ENCODE measurements at places on chromosomes 2 and 18.

GRCh38 chr18:61582202-61582710 is 249.0 kb downstream of the CDH20 start:
- DNase-seq = no peak

GRCh38 chr2:8371653-8372052 is 310.2 kb upstream of the ID2 start:
- no peak for DNase-seq

- no peak for DNase-seq
Observed at GRCh38 chr2:196086517-196087368, 18.1 kb upstream of the DNAH7 start.

DNA sequence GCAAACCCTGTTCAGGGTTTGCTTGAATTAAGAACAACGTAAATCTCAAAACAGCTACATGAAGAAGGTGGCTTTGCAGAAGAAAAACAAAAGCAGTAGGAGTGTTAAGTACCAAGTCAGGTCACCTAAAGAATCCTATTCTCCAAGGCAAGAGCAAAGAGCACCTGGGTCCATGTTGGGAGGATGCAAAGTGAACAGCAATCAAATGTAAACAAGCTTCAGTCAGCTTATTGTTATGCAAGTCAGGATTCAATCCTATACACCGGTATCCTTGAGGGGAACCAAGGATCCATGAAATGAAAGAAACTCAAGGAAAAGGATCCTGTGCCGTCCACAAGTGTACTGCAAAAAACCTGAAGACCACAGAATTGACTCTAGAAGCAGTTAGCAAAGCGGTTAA is 261.0 kb upstream of the DDX18 start:
- no peak for DNase-seq
